ENCODE measurements at places on chromosomes 6 and 20.

- DNase-seq: no peak
Observed at GRCh38 chr6:107098436-107099307, 16.6 kb downstream of the BEND3 start.

DNA sequence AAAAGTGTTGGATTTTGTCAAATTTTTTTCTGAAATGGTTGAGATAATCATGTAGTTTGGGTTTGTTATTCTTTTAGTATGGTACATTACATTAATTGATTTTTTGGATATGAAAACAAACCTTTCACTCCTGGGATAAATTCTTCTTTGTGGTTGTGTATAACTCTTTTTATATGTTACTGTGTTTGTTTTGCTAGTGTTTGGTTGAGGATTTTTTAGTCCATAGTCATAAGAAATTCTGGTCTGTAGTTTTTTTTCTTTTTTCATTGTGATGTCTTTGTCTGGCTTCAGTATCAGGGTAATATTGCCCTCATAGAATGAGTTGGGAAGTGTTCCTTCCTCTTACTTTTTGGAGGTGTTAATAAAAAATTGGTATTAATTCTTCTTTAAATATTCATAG lies 122.2 kb upstream of the ATXN1 start:
- DNase-seq: no peak

GRCh38 chr6:157800420-157801237 lies 22.4 kb upstream of the SNX9 start:
- peak; percentile 26 for DNase-seq

GRCh38 chr6:136784910-136785746 lies 7.1 kb downstream of the MAP3K5 start:
- DNase-seq: no peak

DNA sequence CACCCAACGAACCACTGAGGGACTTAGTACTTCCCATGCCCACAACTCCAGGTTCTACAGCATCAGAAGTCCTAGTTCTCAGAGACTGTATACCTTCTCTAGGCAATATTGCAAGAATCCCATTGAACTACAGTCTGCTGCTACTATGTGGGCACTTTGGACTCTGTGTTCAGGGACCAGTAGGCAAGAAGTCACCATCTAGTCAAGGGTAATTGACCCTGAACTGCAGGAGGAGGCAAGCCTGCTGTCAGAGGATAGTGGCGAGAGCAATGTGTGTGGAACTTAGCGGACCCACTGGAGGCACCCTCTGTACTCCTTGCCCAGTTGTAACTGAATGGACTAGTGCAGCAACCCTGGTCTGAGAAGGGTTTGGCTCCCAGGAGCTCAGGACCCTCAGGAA lies 15.7 kb downstream of the HEBP2 start:
- DNase-seq: no peak

DNA sequence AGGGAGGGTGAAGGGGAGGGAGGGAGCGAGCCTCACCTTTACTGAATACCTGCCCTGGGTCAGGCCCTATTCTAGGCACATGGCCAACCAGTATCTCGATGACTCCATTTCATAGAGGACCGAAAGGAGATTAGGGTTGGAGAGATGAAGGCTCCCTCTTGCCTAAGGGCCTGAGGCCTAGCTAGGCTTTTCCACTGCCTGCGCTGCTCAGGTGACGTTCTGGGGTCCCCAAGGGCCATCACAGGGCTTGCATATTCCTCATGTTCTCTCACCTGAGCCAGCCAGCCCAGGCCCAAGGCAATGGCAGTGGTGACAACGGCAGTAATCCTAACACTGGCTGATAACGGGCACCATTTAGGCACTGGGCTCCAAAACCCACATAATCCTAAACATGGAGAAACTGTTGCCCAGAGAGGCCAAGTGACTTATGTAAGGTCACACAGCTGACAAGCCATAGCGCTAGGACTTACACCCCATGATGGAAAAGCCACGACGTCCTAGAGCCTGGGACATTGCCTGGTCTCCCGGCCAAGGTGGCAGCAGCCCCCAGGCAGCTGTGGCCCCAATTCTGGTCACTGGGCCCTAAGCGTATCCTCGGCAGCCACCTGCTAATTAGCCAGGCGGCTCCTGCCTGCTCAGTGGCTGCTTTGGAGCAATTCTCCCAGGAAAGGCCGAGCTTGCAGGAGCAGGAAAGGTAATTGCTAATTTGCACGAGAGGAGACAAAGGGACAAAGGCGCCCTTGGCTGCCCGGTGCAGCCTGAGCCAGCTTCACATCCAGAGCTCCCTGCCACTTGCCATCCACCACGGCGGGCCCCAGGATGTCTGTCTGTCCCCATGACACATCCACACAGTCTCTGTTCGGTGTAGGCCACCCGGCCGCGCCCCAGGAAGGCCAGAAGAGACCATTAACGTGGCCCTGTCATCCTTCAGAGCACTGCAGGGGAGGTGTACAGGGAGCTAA lies 21.5 kb downstream of the NOL4L start:
- DNase-seq: no peak

- DNase-seq: no peak
Observed at GRCh38 chr20:33284284-33284683, 1.3 kb downstream of the BPIFB1 start.

DNA sequence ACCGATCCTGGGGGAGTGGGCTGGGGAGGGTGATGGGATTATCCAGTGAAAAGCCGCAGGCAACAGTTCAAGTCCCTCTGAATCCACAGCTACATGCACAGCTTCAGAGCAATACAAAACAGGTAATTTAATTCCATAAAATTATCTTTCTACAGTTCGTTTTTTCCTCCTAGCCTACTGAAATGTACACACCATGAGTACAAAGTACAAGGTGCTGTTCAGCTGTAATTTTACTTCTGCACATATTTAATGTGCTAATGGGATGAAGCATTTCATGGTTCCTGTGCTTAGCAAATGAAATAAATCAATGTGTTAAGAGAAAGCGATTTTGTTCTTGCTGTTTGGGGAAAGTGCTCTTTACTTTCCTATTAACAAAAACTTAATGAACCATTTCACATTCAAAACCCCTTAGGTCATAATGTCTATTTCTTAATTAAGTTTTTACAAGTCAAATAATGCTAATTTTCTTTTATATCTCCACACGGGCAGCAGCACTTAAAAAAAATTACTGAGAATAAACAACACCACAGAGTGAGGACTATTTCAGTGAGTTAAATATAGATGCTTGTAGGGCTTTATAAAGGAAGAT lies 71.8 kb downstream of the INSM1 start:
- DNase-seq: no peak

DNA sequence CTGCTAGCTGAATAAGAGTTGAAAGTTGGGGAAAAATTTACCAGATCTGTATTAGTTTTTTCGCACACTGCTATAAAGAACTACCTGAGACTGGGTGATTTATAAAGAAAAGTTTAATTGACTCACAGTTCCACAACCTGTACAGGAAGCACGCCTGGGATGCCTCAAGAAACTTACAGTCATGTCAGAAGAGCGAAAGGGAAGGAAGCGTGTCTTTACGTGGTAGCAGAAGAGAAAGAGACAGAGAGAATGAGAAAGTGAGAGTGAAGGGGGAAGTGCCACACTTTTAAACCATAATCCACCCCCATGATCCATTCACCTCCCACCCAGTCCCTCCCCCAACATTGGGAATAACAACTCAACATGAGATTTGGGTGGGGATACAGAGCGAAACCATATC lies 79.6 kb downstream of the KHDC1L start:
- no peak for DNase-seq

DNA sequence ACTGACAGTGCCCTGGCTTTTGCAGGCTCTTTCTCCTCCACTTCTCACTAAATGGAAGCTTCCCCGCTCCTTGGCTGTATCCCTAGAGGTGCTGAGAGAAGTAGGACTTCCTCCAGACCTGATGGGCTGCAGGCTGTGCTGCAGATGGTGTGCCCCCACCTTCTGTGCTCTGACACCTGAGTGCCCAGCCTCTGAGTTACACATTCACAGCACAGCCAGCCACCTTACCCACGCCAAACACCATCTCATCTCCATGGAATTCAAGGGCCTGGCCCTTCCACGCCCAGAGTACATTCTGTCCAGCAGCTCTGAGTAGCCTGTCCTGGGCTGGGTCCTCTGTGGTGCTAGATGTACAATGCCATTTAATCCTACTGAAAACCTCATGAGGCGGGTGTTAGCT lies 5.3 kb downstream of the SFTA2 start:
- DNase-seq: no peak

GRCh38 chr6:46469021-46469420 lies 22.2 kb downstream of the RCAN2 start:
- DNase-seq: no peak

- no peak for DNase-seq
Observed at GRCh38 chr6:132491303-132491702, 21.6 kb downstream of the STX7 start.

DNA sequence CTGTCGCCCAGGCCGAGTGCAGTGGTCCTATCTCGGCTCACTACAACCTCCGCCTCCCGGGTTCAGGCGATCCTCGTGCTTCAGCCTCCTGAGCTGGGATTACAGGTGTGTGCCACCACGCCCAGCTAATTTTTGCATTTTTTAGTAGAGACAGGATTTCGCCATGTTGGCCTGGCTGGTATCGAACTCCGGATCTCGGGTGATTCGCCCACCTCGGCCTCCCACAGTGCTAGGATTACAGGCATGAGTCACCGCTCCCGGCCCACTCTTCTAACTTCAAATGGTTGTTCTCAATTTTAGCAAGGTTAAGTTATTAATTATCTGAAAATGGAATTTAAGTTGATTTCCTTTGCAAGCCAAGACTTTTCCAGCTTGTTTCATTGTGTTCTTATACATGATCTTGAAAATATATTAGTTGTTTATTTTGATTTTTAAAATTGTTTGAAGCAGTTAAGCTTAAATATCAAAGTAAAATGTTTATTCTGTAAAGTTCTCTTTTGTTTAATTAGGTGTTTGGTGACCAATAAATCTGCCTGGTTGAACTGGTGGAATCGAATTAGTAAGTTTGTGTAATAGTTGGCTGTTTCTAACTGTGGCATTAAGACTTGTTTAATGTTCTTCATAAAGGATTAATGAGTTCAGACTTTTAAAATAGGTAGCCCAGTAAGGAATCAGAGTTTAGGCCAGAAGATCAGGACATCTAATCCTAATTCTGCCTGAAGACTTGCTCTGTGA lies 2.3 kb downstream of the PM20D2 start:
- no peak for DNase-seq

DNA sequence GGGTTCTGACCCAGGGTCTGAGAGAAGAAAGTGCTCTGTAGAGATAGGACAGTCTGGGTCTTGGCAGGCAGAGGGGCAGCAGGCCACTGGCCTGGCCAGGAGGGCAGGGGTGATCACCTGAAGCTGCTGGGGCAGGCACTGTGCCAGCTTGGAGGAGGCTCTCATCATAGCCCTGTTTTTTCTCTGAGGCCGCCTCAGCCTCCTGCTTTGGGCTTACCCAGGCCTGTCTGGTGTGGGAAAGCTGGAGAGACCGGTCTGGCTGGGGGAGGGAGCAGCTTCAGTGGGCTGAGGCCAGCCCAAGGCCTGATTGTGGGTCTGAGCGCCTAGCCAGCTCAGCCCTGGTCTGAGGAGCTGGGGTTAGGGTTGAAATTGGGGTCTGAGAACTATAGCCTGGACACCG lies 3.9 kb downstream of the LPIN3 start:
- DNase-seq: no peak

DNA sequence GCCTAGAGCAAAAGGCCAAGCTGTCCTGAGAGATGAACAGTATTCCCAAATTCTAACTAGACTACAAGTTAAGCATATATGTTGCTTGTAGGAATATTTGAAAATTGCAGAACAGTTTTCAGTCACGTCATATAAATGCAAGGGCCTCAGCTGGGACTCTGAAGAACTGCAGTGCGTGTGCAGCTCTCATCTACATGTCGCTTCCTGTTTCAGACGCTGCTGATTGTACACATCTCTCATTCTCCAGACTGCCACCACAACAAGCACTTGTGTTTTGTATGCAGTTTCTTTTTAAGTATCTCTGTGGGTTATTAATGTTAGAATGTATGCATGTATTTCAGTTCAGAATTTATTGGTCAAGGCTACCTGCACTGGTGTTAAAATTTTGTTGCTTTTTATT lies 119.7 kb downstream of the MAP3K4 start:
- no peak for DNase-seq

- no peak for DNase-seq
Observed at GRCh38 chr6:13216236-13217014, 111.9 kb downstream of the TBC1D7 start.

GRCh38 chr20:62707921-62708521 lies 615 bp upstream of the NTSR1 start:
- DNase-seq: peak; percentile 71

DNA sequence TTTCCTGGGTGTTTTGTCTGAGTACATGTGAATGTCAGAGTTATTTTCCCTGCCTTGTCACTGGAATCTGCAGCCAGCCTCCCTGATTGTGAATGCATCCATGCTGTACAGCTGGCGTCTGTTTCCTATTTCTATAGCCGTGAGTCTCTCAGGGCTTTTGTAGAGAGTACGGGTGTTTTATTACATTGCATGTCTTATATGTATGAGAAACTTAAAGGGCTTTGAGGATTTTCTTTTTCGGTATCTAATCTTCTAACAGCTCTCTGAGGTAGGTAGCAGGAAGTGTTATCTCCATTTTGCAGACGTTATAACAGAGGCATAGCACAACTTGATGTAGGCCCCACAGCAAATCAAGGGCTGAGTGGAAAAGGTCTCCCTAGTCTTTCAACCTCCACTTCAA lies 272.9 kb downstream of the PRL start:
- no peak for DNase-seq

DNA sequence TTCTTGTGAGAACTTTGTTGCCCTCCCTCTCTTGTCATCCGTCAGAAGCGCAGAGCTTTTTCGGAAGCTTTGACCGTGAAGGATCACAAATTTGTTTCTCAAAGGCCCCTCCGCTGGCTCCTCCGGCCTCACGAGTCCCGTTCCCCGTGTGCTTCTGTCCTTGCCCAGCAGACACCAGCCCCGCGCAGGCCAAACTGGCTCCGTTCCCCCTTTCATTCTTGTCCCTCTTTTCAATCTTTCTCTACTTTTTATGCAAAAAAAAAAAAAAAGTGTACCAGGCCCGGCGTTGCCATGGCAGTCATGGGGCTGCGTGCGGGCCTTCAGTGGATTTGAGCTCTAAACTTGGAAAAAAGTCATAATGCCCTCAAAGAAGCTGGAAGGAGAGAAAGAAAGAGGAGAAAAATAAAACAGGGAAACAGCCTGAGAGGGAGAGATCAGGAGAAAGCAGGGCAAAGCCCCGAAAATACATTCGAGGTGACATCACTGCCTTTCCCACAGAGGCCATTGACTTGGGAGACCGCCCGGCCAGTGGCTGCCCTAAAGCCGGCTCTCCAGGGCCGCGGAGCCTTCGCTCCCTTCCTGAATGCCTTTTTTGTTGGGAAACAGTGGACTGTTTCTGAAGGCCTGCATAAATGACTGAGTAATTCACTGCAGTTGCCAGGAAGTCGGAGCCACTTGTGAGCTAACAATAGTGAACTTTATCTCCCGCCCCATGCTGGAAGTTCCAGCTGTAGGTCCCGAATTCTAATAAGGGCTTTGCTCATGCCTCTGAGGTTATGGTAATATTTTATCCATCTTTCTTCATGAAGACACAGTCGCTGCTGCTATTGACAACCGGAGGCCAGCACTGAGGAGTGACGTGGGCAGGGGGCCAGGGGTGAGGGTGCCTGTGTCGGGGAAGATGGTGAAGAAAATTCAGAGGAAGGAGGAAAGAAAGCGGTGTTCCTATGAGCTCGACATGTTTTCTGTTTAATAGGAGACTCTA lies 670.9 kb downstream of the QKI start:
- DNase-seq: no peak

- no peak for DNase-seq
Observed at GRCh38 chr6:76779068-76779467, 684.2 kb downstream of the HTR1B start.

GRCh38 chr6:156988276-156989158 lies 211.3 kb downstream of the ARID1B start:
- DNase-seq: peak; percentile 21
